ENCODE measurements at places on chromosomes 3 and 15.

DNA sequence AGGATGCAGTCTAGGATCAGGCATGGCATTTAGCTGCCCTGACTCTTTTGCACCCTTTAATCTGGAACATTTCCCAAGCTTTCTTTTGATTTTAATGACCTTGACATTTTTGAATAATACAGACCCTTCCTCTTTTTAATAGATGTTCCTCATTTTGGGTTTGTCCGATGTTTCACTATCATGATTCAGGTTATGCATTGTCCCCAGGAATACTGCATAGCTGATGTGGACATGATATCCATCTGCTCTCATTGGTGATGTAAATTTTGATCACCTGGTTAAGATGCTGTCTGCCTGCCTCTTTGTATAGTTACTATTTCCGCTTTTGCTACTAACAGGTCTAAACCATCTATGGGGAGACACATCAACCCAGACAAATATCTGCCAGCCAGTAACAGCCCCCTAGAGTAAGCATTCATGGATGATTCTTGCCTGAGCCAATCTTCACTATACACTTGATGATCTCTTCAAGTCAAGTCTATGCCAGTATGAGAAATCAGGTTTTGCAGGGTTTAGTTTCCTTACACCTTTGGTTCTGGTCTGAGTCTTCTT is 50.6 kb upstream of the ULK4 start:
- DNase-seq, result no peak

- no peak for DNase-seq
Observed at GRCh38 chr3:20511863-20512505, 326.0 kb upstream of the SGO1 start.

DNA sequence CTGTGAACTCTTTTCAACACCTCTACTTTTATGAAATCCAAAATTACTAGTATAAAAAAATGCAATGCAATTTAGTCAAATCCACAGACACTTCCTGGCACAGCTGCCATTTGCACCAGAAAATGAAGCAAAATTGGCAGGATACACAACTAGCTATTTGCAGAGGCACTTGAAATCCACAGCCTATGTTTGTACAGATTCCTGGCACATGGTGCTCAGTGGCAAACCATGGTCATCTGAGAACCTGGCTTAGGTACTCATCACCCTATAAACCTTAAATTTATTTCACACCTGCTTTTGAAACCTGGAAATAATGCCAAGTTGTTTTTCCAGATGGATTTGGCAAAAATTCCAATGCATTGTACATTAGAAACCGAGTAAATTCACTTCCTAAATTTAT is 20.2 kb upstream of the PPM1L start:
- no peak for DNase-seq

GRCh38 chr3:72634128-72634527 is 214.1 kb downstream of the SHQ1 start:
- DNase-seq, result no peak

DNA sequence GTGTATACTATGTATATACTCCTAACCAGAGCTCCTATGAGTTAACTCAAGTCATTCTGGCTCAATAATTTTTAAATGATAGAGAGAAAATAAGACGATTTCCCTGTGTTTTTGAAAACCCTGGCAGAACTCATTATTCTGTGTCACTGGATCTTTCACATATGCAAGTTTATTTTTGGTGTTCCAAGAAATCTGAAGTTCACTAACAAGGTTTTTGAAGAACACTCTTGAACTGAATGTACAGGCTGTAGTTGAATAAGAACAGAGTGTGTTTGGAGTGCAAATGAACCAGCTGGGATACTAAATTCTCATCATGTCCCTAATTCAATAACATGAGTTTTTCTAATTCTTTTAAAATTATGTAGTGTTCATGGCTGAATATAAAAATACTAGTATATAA is 466.9 kb upstream of the SUCLG2 start:
- DNase-seq, result no peak

DNA sequence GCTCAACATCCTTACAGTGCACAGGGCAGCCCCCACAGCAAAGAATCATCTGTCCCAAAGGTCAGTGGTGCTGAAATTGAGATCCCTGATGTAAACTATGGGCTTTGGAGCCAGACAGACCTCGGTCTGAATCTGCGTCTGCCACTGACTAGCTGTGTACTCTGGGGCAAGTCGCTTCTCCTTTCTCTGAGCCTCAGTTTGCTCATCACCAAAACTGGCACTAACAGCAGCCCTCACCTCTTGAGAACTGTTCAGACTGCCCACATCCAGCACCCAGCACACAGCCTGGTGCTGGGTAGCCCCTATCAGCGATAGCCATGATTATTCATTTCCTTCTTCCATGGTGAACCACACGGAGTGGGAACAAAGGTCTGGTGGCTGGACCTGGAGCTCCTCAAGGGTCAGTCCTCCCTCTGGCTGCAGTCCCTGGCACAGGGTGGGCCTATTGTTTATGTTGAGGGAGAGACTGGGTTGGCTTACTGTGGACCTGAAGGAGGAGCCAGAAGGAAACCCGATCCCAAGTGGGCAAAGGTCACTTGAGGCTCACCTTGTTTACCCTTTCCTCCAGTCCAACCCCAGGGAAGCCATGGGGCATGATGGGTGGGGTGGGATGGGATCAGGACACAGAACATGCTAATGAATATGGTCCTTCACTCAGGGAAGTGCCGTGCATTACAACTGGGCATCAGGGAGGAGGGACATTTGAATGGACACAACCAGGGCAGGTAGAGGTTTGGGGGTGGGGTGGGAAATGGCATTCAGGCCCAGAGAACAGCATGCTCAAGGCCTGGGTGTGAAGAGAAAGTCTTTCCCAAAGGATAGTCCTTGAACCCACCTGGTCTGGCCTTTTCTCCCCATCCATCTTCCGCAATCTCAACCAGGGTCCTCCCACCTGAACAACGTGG is 1.6 kb upstream of the PRKCD start:
- DNase-seq, result no peak

- no peak for DNase-seq
Observed at GRCh38 chr3:191409791-191410359, 51.1 kb upstream of the PYDC2 start.

DNA sequence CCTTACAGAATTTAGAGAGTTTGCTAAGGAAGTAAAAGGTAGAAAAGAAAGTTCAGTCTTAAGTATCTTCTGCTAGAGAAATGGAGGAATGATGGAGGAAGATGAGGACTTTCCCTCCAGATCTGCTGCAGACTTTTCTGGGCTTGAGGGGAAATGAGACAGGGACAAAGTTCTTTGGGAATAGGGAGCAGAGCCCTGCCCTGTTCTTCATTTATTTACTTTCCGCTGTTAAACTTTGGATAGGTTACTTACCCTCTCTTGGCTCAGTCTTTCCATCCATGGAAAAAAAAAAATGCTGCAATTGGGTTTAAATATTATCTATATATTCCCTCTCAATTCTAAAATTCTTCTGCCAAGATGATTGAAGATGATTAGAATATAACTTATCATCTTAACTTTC is 202.9 kb downstream of the TBL1XR1 start:
- DNase-seq, result no peak

DNA sequence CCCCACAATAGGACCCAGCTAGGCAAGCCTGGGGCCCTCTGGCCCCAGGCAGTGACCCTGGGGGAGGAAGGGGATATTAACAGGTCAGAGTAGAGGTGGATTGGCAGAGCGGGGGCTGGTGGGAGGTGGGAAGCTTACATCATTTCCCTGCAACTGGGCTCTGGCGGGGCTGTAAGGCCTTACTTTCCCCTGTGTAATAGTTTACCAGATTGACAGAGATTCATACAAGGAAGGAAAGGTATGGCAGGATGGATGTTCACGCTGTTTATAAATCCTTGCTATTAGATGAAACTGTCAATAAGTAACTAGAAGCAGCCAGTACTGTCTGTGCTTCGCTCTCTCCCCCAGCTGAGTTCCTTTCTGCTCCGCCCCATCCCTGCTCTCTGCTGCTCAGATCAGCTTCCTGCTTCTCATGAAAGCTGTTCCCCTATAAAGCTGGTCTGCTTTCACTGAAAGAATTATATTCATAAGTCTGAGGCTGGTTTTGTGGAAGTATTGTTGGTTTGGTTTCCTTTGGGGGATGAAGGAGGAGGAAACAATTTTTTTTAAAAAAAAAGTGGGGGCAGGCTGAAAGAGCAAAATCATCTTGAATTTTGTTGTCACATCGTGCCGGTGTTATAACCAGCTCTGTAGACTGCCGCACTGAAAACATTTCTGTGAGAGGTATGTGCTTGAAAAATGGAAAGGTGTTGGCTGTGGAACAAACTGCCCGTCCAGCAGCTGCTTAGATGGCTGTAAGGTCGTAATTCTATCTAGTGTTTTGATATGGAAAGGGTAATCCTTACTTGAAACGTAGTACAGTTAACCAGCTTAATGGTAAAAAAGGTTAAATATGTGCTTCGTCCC is 76.4 kb downstream of the BBX start:
- peak; percentile 36 for DNase-seq

- no peak for DNase-seq
Observed at GRCh38 chr3:168467115-168467714, 371.5 kb upstream of the GOLIM4 start.
